Bone marrow (tissue), 2 donors: ENCODE measurements at places on chromosomes 1 and 21.

GRCh38 chr1:77664939-77665516 is 17.4 kb downstream of the ZZZ3 start:
- DNase-seq: no peak

GRCh38 chr1:231613419-231614349 is 12.9 kb upstream of the DISC1 start:
- no peak for DNase-seq

- no peak for DNase-seq
Observed at GRCh38 chr1:212125654-212126053, 90.1 kb downstream of the DTL start.

DNA sequence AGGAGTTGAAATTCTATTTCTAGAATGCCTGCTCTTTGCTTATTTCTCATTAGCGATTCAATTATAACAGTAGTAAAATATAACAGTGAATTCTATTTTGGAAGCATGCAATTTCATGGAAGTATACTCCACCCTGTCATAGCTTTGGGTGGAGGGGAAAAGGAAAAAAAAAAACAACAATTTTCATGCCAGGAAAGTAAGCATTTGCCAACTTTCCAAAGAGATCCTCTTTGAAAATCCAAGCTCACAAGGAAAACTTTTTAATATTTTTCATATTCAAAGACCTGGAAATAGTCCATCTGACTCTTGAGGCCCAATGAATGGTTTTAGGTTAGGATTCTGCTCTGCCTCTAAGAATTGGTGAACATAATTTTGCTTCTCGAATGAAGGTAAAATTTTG is 134.5 kb downstream of the PTPN14 start:
- DNase-seq: no peak

GRCh38 chr1:119987112-119987511 is 82.3 kb downstream of the NOTCH2 start:
- no peak for DNase-seq

DNA sequence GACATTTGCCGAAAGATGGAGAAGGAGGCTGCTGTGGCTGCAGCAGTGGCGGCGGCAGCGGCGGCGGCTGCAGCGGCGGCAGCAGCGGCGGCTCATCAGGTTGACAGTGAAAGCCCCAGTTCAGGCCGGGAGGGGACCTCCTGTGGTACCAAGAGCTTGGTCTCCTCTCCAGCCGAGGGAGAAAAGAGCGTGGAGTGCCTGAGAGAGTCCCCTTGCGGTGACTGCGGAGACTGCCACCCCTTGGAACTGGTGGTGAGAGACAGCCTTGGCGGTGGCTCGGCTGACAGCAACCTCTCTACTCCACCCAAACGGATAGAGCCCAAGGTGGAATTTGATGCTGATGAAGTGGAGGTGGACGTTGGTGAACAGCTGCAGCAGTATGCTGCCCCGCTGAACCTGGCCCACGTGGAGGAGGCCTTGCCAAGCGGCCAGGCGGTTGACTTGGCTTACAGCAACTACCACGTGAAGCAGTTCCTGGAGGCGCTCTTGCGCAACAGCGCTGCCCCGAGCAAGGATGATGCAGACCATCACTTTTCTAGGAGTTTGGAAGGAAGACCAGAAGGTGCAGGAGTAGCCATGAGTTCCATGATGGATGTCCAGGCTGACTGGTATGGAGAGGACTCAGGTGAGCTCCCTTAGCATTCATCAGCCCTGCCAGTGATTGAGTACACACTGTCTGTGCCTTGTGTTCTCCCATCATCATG is 6.3 kb downstream of the ZBTB8B start:
- no peak for DNase-seq

GRCh38 chr1:25909040-25909439 is 2.8 kb upstream of the STMN1 start:
- DNase-seq: no peak

DNA sequence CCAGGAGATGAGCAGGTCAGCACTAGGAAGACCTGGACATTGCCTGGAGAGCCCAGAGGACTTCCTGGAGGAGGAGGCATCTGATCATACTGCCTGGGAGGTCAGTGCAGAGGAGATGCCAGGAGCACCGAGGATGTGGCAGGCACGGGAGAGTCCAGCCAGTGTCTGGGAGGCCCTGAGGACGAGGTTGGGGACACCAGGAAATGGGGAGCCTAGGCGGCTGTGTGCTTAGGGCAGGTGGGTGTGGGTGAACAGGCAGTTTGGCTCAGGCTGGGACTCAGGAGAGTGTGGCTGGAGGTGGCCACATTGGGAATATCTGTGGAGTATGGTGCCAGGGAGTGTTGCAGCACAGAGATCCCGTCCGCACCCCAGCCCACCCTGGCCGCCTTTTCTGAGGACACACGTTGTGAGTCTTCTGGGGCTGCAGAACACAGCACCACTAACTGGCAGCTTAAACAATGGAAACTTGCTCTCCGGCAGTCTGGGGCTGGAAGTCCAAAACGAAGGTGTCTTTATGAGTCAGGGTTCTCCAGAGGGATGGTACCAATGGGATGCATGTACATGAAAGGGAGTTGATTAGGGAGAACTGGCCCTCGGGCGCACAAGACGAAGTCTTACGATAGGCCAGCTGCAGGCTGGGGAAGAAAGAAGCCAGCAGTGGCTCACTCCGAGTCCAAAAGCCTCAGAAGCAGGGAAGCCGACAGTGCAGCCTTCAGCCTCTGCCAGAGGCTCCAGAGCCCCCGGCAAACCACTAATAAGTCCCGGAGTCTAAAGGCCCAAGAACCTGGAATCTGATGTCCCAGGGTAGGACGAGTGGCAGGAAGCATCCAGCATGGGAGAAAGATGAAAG is 58.0 kb downstream of the FAAP20 start:
- no peak for DNase-seq

DNA sequence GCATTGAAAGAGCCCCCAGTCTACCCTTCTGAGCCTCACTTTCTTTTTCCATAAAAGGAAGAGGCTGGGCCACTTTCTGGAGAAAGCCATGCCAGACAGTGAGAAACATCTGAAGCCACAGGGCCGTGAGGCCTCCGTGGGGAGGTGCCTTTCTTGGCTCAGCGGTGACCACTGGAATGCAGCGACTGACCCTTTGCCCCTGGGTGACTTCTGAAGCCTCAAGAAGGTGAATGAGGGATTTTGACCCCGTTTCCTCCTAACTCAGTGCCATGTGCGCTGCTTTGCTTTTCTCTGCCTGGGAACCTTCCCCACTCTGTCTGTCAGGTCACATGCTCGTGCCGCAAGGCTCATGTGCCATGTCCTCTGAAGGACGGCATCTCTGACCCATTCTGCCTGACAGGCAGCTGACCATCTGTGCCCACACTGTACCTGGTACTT is 44.7 kb upstream of the A3GALT2 start:
- no peak for DNase-seq

- DNase-seq: no peak
Observed at GRCh38 chr1:217885181-217885580, 254.0 kb downstream of the SPATA17 start.

DNA sequence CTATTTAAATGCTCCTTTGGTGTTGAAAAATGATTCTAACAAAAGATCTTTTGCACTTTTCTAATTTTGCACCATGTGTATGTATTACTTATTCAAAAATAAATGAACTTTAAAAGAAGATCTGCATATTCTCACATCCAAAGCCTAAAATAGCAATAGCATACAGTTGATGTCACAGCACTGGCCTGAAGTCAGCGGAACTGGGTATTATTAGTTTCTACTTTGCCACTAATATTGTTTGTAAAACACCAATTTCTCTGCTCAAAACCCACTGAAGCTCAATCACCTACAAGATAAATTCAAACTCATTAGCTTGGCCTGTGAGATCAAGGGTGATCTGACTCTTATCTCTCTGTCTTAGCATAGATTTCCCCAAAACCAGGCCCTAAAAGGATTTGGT is 34.5 kb upstream of the BCAR3 start:
- no peak for DNase-seq

DNA sequence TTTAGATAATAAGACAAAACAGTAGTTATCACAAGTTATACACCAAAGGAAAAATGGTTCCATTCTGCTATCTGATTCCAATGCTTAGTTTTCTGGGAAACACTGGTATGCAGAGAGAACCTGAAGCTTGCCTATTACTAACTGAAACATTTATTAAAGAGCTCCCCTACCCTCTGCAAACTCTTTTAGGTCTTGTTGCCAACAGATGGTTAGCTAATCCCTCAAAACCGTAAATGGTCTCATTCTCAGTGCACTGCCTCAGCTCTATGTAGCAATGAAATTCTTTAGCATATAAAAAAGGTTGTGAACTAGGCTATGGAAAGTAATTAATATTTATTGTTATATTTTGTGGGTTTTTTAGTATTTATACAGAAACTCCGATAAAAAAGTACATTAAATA is 20.4 kb downstream of the C21orf91 start:
- DNase-seq: no peak

DNA sequence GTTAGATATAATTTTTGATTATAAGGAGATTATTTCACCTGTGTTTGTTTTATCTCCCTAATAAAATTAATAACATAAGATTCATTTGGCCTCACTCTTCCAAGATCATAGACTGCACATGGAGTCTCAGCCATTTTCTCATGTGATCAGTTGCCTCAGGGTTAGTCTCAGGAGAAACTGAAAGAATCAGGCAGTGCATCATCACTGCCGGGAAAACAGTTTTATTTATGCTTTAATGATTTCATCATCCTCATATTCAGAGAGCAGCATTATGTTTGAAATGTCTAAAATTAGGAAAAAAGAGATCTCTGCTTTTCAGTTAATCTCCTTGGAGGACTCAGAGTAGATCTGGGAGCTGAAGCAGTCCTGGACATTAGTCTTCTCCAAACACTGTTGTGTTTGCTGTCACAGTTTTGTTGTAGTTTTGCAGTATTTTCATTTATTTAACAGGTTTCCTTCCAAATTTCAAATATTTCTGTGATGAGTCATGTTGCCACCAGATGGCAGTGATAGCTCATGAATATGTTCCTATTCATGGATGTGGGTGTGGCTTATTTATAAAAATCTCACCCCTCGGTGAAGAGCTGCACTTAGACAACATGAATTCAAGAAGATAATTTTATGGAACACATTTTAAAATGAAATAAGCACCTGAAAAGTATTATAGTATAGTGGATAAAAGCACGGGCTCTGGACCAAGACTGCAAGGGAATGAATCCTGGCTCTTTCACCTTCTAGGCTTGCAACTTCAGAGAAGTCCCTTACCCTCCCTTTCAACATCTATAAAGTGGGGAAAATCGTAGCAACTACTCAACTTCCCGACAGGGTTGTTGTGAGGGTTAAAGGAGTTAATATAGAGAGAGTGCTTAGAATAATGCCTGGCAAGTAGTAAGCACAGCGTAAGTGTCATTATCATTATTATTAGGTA is 31.2 kb downstream of the CHD1L start:
- DNase-seq: peak; percentile 37

DNA sequence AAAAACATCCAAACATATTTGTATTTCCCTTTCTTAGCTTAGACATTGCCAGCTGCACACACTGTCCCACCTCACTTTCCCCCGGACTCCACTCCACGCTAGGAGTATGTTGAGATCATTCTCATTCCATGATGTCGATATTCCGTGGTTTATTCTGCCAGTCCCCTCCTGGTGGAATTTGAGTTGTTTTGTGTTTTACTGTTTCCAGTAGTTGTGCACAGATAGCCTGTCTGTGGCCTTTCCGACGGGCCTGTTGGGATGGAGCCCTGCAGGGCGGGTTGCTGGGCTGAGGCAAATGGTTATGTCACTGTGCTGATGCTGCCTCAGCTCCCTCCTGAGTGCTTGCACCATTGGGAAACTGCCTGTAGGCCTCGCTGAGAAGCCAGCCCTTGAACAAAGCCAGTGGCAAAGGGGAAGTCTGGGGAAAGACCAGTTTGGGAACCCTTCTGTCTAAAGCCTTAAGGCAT is 12.8 kb downstream of the TRAPPC10 start:
- peak; percentile 6 for DNase-seq

GRCh38 chr1:178051071-178051470 is 42.8 kb upstream of the RASAL2 start:
- DNase-seq: no peak

- DNase-seq: no peak
Observed at GRCh38 chr1:244497805-244498204, 36.7 kb downstream of the CATSPERE start.

DNA sequence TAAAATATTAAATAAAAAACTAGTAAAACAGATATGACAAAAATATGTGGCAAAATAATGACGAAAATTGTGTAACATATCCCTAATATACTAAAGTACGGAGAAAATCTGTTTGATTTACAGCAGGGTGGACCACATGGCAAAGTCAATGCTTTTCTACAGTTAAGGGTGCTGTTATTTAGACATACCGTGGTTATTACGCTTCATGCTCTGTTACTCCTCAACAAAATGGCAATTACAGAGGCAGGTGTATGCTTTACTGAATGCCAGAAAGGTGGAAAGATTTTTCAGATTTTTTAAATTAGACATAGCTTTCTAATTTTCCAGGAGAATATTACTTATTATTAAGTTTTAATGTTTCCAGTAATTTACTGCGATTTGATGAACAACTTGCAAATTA is 343.9 kb upstream of the DPYD start:
- DNase-seq: no peak

DNA sequence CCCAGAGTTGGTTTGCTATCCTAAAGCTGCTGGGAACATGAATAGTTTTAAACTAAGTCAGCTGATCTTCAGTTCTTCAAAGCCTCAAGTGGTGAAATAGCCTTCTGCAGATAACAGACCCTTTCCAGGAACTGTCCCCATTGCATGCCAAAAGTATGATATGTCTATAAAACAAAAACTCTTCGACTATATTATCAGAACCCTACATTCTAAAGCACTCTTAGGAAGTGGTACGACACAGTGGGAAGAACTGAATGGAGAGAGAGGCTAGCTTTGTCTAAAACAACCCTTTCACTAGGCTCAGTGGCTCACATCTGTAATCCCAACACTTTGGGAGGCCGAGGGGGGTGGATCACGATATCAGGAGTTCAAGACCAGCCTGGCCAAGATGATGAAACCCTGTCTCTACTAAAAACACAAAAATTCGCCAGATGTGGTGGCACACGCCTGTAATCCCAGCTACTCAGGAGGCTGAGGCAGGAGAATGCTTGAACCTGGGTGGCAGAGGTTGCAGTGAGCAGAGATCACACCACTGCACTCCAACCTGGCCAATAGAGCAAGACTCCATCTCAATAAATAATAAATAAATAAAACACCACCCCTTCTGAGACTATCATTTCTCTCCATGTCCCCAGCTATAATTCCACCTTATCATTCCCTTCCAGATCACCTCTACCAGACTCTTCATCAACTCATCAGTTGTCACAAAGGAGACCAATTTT is 2.2 kb upstream of the FRRS1 start:
- no peak for DNase-seq

GRCh38 chr1:187001198-187001889 is 172.6 kb downstream of the PLA2G4A start:
- no peak for DNase-seq

- DNase-seq: no peak
Observed at GRCh38 chr1:103459346-103459745, 66.2 kb upstream of the RNPC3 start.

DNA sequence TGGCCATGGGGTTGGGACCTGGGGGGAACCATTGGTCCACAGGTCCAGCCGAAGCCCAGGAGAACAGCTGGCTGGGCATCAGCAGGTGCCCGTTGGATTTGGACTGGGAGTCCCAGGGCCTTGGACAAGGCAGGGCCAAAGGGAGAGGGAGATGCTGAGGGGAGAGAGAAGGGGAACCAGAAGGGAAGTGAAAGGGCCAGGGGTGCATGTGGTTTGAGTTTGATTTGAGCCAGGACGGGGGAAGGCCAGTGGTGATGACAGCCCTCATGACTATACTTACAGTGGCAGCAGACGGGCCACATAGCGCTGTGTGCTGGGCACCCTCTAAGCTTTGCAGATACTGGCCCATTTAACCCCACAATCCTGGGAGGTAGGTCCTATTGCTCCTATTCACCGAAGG is 18.8 kb downstream of the AGRN start:
- DNase-seq: no peak
